ENCODE measurements at places on chromosomes 3 and 15.
A peak's percentile ranks its signal among the peaks of the same experiment; 100 is the strongest.

DNA sequence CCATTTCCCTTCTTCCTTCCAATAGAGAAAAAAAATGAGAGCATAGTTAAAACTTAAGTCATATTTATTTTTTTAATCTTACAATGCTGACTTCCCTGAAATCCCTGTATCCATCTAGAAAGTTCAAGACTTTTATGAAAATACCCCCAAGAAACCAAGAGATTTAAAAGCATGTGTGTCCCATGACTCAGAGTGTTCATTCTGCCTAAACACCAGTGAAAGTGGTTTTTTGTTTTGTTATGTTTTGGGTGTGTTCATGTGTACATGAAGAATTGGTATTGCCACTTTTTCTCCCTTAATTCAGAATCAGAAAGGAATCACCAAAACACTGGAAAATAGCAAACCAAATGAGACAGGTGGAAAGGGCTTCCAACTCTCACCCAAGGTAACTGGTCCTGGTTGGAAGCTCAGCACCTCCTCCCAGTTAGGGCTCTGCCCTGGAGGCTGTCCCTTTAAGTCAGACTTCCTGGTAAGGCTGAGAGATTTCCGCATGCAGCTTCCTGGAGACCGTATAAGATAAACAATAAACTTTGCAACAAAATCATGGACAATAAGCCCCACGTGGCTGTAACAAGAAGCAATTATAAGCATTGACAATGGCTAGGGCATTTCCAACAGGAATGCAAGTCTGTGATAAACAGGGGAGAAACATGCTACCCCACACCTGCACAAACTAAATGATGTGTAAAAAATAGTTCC is 121.9 kb upstream of the ARHGEF3 start:
- DNase-seq, result peak; percentile 76

- no peak for DNase-seq
Observed at GRCh38 chr15:68709876-68710275, 110.8 kb downstream of the ANP32A start.

GRCh38 chr3:194671511-194671899 is 486 bp downstream of the LSG1 start:
- peak; percentile 54 for DNase-seq

DNA sequence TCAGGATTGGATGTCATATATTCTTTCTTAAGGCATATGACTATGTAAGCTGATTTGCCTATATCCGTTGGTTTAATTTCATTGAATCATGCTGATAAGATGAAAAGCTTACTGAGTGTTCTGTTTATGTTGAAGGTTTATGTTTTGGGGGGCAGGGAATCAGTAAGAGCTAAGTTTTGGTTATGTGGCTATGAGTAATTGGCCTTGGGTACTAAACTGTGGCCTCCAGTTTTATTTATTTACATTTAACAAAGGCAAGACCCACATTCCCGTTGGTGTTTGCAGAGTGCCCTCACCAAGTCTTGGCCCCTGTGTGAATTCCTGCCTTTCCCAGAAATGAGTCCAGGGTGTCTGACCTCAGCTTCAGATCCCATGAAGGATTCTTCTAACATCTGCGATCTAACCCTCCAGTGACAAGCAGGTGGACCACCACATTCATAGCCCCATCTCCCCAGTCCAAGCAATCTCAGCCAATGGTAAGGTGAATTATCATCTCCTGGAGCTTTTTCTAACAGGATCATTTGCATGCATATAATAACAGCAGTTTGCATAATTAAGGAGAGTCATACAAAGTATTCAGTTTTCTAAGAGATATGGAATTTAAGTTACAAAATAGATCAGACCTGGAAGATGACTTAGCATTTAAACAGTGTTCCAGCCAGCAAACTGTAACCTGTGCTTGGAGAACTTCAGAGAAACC is 27.4 kb downstream of the GLDN start:
- DNase-seq, result no peak

GRCh38 chr3:136008732-136009470 is 43.4 kb downstream of the PPP2R3A start:
- DNase-seq, result peak; percentile 3

DNA sequence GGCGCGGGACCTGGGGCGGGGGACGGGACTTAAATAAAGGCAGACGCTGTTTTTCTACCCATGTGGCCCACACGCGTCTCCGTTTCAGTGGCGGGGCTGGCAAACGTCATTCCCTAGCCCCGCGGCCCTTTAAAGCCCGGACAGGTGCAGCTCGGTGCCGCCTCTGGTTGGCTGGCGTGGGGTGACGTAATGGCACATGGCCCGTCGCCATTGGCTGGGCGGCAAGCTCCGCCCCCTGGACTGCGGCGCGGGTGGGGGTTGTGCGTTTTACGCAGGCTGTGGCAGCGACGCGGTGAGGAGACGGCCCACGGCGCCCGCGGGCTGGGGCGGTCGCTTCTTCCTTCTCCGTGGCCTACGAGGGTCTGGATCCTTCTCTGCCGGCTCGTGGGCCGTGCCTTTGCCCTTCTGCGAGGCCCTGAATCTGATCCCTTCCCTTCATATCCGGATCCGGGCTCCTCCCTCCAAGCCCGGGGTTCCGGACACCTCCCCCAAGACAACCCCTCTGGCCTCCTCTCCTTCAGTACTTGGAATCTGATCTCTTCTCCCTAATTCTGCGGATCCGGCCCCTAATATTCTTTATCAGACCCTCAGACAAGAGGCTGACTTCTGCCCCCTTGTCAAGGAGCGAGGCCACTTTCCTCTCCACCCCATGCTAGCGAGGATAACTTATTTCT is at the start of gene CRELD1:
CRELD1 (plus strand) TSS at position 274 of the 674 bp plus-strand sequence. CDS start 605 bp downstream, outside the sequence.
- peak; percentile 99 for DNase-seq

DNA sequence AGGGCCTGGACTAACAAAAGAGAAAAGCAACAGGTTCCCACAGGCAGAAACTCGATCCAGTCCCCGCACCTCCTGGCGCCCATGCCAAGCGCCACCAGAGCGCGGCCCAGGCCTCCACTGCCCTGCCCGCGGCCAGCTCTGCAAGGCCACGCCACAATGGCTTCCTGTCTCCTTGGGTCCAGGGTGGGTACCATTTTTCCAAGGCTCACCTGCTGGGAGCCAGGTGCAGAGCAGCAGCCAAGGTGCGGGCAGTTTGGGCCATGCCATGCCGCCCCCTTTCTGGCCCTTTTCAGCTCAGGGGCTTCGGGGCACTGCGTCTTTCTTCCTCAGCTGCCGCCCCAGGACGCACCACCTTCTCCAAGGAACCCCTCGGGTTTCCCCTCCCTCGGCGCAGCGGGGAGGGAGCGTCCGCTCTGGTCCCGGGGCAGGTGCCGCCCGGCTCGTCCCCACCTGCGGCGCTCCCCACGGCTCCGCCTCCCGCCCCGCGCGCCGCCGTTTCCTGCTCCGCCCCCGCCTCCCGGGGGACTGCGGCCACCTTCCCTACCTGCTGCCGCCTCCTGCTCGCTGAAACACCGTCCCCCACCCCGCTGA is at the start of gene ILDR1:
ILDR1 (minus strand) TSS at position 437 of the 591 bp plus-strand sequence; CDS start at position 267, 170 bp downstream.
- peak; percentile 89 for DNase-seq

DNA sequence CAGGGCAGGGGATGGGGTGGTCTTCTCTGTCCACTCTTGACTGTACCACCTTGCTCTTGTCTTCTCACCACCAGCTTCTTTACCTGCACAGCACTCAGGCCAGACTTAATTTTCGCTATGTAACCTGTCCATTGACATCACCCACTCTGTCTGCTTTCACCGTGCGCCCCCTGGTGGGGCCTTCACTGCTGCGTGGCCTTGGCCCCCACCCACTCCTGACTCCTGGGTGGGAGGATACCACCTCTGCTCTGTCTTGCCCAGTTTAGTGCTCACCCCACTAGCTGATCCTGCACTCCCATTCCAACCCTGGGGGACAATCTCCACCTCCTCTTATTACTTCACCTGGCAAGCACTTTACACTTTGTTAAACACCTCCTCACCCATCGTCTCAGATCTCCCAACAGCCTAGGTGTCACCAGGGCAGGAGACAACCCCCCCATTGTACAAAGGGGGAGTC is 17.7 kb downstream of the PTH1R start:
- peak; percentile 55 for DNase-seq

Data from small intestine (tissue), 16 donors.